Adipocyte (in vitro differentiated cells): ENCODE measurements at places on chromosomes 7 and 10.
A peak's percentile ranks its signal among the peaks of the same experiment; 100 is the strongest.

DNA sequence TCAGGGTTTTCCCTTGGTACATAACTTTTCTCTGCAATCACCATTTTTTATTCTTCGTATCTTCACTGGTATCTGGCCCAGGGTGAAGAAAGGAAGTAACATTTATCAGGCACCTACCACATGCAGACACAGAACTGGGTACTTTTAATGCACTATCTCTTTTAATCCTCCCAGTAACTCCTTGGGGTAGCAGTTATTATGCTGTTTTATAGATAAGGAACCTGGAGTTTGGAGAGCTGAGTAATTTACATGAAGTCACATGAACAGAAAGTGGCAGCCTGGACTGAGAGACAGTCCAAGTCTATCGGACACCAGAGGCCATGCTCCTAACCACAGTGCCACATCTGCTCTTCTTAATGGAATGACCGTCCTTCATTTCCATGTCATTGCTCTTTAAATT, 117.1 kb upstream of the PODXL start:
- no peak for DNase-seq

- no peak for DNase-seq
Observed at GRCh38 chr7:142865766-142866165, 10.9 kb downstream of the EPHB6 start.

DNA sequence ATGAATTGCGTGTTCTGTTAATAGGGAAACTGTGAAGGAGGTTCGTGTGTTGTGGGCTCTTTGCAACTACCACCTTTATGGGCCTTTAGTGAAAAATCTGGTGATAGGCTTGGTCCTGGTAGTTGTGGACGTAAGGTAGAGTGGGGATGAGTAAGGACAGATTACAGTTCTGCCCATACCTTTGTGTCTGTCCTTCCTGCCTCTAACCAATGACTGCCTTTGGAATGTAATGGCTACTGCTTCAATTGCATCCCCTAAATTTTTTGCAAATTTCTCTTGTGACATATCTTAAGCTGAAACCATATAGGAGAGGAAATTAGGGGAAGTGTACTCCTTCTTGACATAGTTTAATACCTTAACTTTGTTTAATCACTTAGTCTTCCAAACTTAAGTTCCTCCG, 82.3 kb downstream of the ADK start:
- no peak for DNase-seq

GRCh38 chr7:84181628-84182027, 13.0 kb downstream of the SEMA3A start:
- DNase-seq: no peak

GRCh38 chr10:78424723-78425122, 391.1 kb downstream of the RPS24 start:
- no peak for DNase-seq

DNA sequence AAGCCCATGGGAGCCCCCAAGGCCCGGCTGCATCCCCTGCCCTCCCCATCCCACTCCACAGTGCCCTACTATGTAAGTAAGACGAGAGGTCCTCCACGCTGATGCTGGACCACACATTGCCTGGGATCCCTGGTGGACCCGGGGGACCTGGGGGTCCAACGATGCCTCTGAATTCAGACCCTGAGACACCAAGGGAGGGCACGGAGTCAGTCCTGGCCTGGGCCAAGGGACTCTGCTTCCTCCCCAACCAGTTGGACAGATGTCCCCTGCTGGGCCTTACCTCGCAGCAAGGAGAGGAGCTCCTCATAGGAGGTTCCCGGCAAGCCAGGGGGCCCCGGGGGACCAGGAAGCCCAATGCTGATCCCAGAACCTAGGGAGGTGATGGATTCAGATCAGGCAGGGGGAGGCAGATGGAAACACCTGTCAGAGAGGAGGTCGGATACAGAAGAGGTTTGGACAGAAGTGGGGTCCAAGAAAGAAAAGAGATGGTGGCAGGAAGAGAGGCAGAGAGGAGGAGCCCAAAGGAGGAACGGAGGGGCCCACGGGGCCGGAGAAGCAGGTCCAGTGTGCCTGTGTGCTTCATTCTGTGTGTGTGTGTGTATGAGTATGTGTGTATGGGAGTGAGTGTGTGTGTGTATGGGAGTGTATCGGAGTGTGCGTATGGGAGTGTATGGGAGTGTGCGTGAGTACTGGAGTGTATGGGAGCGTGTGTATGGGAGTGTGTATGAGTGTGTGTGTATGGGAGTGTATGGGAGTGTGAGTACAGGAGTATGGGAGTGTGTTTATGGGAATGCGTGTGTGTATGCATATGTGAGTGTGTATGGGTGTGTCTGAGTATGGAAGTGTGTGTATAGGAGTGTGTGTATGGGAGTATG, 50.2 kb downstream of the COL17A1 start:
- DNase-seq: no peak

- DNase-seq: no peak
Observed at GRCh38 chr10:36185097-36185496, 543.0 kb upstream of the FZD8 start.

- no peak for DNase-seq
Observed at GRCh38 chr10:79021948-79022499, 46.7 kb upstream of the ZMIZ1 start.

- DNase-seq: peak; percentile 83
Observed at GRCh38 chr10:88979153-88979562, 11.4 kb upstream of the FAS start.

- DNase-seq: no peak
Observed at GRCh38 chr7:46177821-46178220, 256.7 kb upstream of the IGFBP3 start.

GRCh38 chr10:24223953-24224352, 15.0 kb downstream of the KIAA1217 start:
- DNase-seq: no peak

GRCh38 chr7:134589491-134589941, 40.6 kb downstream of the AKR1B15 start:
- DNase-seq: no peak

DNA sequence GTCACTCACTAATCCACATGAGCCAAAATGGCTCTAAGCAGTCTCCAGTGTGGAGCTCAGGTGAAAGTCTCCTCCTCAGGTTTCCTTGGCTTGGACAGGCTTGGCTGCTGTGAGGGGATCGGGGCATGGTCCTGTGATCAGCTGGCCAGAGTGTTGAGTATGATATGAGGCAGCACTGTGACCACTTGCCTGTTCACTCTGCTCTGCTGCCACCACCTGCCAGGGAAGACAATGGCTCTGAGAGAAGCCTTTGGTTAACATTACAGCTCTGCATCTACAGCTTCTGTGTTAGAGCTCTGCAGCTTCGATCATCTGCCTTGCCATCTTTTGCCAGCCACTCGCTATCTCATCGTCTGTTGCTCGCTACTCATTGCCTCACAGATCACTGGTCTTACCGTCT, 20.1 kb upstream of the PTN start:
- DNase-seq: no peak

GRCh38 chr7:116200963-116201362, 9.4 kb upstream of the TES start:
- no peak for DNase-seq

DNA sequence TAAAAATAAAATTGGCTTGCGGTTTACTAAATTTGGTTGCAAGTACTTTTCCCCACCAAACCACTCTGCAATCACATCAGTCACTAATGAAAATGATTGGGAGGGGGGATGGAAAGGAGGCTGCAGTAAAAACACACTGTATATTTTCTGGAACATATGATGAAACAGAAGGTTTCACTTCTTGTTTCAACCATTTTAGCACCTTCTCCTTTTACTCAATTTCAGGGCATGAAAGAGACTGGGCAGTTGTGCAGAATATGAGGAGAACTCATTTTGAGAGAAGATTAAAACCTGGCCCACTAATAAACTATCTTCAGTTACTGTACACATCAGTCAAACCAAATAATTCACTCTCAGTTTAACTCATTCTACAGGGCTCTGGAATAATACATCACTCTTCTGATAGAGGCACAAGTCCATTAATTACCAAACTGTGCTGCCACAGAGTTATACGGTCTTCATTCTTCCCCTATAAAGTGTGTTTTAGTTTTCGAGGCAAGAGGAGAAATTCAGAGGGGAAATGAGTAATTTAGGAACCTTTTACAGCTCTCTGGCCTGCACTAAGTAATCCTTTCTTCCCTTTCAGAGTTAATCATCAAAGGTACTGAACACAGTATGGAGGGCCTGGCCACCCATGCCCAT, 25.5 kb downstream of the JAZF1 start:
- no peak for DNase-seq

DNA sequence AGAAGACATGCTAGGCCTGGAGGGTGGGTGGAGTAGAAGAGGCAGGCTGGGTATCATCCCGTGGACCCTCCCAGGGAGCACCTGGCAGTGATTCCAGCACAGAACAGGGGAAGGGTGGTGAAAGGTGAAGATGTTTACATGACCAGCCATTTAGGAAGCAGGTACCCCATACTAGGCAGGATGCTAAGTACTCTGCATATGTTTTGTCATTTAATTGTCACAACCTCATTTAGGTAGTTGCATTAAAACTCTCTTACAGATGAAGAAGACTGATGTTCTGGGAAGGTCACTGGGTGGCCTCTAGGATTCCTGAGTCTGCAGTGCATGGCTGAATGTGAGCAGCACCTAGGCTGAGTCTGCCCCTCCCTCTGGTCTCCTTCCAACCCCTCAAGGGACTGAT, 15.2 kb downstream of the ITPRIP start:
- DNase-seq: no peak

- DNase-seq: no peak
Observed at GRCh38 chr7:94888551-94888950, 18.8 kb upstream of the PPP1R9A start.

- DNase-seq: no peak
Observed at GRCh38 chr10:100894033-100894432, 18.7 kb upstream of the SLF2 start.

DNA sequence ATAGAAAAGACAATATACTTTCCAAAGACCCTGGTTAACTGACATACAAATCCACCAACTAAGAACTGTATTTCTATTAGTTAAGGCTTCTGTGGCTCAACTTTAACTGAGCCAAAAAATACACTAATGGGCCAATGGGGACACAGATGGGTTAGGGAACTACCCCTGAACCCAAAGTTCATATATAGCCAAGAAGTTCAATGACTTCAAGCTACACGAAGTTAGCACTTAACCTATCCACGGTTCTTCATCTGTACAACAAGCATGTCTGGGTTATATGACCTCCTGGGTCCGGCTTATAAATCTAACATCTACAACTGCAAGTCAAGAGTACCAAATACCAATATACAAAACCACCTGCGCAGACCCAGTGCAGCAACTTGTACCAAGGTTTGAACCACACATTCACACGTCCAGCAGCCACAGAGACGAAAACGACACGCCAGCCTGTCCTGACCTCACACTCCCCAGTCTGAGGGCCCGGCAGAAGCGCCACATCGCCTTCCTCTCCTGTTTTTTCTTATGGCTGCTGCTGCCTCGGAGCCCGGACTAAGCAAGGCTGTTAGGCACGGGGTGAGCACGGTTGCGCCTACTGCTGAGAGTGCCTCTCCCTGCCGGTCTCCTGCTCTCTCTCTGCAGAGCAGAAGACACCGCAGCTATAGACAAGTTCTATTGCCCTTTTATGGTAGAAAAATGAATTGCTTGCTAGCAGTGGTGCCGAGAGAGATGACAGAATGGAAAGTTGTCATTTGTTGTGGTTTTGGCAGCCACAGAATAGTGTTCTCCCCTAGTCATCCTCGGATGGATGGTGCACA, 86.3 kb downstream of the RNF216 start:
- peak; percentile 75 for DNase-seq

DNA sequence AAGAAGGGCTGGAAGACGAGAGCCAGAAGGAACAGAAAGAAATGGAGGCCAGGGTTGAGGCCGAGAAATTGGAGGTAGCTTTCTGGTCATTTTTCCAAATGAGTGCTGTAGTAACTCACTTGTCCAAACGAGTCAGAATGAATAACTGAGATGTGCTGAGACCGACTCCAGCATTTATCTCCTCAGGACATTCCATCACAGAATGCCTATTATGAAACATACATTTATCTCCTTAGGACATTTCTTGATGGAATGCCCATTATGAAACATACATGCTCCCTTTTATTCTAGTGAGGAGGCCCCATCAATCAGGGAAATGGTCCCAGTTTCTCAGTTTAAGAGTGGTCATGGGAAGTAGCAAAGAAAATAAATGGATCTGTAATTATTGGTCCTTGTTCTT, 16.5 kb downstream of the AVL9 start:
- DNase-seq: peak; percentile 46
